ENCODE measurements at places on chromosomes 3 and 15.

GRCh38 chr15:76337696-76338485, 1.3 kb downstream of the ISL2 start:
- no peak for DNase-seq

- no peak for DNase-seq
Measured at GRCh38 chr3:101039285-101039684, 46.1 kb upstream of the ABI3BP start.

- DNase-seq: no peak
Measured at GRCh38 chr3:125670945-125671344, 75.6 kb upstream of the OSBPL11 start.

GRCh38 chr3:117131259-117131658, 421.7 kb downstream of the TUSC7 start:
- no peak for DNase-seq

DNA sequence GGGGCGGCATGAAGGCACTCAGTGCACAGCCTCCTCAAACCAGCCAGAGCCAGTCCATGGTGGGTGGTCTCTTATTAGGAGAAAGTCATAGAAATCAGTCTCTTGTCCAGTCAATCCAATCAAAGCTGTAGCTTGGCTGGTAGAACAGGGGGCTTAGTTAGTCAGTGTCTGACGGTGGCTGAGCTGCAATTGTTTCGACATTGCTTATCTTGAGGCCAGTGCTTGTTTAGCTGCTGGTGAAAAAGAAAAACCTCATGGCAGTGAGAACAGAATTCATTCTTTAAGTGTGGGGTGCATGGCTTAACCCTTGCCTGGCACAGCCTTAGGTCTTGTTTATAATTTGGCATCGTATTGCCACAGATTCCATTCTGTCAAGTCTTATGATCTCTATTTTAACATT, 53.9 kb downstream of the FGD5 start:
- no peak for DNase-seq

DNA sequence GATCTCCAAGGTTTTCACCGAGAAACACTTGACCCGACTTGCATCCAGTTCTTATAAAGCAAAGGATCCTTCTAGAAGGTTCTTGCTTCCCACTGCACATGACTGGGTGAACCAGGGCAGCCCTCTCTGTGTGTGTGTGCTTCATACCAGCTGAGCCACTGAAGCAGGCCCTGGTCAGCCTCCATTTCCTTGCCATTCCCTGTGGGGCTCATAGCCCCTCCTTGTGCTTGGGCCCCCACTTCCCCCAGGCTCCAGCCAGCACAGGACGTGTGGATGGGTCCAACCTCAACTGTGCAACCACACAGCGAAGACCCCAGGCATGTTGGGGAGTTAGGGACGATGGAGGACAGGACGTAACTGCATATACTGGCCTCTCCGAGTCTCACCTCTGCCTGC, 15.5 kb downstream of the KLF15 start:
- DNase-seq: no peak

- DNase-seq: peak; percentile 65
Measured at GRCh38 chr3:46629551-46630517, 17.5 kb downstream of the FAM240A start.

DNA sequence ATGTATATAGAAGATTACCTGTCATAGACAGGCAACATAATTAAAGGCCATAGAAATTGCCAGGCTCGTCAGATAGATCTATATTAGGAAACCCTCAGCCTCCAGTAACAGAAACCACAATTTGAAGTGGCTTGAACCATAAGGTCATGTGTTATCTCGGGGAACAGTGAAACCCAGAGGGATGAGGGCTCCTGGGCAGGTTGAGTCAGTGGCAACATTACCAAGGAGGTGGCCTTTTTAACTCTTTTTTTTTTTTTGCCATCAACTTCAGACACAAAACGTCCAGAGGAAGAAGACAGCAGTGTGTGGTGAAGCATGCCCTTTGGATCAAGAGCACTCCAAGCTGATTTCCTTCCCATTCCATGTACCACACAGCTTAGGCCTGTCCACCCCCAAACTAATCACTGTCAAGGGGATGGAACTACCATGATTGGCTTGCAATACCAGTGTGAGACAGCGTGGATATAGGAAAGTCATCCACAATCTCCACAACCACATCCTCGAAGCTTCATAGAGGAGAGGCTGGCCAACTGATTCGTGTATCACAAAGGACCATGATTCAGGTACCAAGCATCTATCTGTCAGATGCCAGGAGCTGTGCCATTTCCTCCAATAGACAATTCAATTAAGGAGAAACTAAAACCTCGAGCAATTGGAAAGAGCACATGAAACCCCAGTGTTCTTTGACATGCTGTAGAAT, 999 bp upstream of the KIF7 start:
- DNase-seq: no peak

DNA sequence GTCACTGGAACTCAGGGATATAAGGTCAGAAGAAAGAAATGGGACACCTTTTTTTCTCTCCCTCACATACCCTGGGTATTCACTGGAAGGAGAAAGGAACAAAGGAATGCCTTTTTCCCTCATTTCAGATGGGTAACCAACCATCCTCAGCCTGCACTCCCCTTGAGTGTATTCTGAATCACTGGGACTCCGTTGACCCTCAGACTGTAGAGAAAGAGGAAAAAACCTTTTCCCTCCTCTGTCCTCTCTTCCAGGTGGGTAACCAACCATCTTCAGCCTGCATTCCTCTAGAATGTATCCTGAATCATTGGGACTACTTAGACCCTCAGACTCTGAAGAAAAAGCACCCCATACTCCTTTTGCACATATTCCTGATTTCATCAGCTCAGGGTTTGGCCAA, 11.4 kb downstream of the PRR20G start:
- DNase-seq: no peak

- DNase-seq: peak; percentile 63
Measured at GRCh38 chr15:62240121-62241096, 75.3 kb upstream of the C2CD4B start.

DNA sequence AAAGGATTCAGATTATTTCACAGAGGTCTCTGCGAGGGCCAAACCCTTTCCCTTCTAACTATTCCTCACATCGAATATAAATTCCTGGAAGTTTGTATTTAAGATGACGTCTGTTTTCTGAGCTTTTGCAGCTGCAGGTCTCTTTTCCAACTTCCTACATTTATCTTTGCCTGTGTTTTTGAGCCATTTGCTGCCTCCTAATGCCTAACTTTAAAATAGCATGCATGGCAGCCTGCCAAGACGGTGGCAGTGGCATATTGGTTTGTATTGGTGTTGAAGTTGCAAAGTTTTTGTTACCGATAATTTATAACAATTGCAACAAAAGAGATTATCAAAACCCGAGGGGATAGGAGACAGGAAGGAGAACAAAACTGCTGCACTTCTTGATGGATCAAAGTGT, 187.1 kb upstream of the DNAJC19 start:
- DNase-seq: peak; percentile 76

DNA sequence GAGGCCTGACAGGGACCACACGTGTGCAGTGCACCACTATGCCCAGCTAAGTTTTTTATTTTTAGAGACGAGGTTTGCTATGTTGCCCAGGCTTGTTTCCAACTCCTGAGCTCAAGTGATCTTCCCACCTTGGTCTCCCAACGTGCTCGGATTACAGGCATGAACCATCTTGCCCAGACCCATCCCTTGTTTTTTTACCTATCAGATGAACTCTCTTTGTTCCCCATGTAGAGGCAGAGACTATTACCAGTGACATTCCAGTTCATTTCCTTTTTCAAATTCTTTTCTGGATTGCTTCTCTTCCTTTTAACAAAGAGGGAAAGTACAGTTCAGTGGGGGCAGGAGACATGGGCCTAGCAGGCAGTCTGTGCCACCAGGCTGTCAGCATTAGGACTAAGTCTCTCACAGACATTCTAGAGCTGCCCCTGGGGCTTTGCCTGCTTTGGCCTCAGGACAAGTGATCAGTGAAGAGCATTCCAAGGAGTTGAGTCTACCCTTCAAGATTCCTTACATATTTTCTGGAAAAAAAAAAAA, 103.5 kb upstream of the SLC7A14 start:
- DNase-seq: no peak

- no peak for DNase-seq
Measured at GRCh38 chr3:123841476-123842238, 42.5 kb downstream of the MYLK start.

DNA sequence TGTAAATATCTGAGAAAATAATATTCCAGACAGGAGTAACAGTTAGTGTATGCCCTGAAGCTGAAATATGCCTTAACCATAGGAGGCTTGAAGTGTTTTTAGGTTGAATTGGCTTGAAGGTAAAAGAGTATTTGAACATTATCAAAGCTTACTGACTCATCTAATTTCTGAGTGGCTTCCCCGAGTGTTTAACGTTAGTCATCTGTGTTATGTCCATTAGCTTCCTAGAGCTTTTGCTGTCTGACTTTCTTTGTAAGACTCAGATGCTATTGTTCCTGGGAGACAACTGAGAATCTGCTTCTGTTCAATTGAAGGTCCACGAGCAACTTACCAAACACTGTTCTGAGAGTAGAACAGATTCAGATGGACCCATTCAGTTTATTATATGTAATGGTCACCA, 656.8 kb upstream of the NECTIN3 start:
- DNase-seq: no peak

DNA sequence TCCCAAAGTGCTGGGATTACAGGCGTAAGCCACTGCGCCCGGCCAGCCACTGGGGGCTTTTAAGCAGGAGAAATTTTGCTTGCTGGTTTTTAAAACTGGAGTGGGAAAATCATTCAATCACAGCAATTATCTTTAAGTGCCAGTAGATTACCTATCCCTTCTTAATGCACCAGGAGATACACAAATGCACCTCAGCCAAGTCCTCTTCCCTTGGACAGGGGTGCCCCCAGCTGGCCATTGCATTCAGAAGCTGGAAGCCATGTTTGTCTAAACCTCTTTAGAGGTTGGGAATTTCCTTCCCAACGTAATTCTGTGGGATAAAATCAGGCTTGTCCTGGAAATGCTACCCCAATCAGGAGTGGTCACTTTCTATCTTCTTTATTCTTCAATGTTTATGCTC, 26.6 kb downstream of the MIX23 start:
- DNase-seq: no peak

GRCh38 chr15:73329501-73330200, 39.1 kb downstream of the HCN4 start:
- no peak for DNase-seq

- no peak for DNase-seq
Measured at GRCh38 chr15:84010246-84010645, 225.3 kb upstream of the GOLGA6L4 start.

- no peak for DNase-seq
Measured at GRCh38 chr3:170724599-170725280, 138.9 kb upstream of the SLC7A14 start.

DNA sequence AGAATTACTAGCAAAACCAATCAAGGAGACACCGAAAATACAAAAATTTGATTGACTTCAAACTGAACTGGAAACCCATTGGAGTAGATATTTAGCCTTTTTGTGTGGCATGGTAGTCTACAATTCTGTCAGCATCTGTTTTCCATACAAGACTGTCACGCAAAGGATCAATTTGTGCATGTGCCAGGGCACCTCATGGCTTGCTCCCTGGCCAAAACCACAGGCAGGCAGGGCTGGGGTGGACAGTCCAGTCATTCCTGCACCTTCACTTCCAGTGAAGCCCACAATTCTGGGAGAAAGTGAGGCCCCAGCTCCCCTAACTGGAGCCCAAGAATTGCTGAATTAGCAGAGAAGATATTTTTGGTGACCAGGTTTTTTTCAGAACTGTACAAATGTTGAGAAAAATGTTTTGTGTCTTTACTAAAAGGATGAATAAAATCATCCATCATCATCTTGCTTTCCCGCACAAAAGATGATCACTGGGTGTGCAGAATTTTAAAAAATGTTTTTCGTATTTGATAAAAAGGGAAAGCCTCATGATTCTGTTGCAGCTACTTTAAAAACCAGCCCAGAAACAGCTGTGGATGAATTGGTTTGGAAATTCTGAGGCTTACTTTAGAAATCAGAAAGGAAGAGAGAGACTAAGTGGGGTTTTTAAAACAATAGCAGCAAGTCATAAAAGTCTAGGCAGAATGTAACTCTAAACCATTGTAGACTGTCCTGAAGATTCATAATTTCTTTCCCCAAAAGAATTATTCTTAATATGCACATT, 86.4 kb downstream of the PCCB start:
- DNase-seq: no peak

DNA sequence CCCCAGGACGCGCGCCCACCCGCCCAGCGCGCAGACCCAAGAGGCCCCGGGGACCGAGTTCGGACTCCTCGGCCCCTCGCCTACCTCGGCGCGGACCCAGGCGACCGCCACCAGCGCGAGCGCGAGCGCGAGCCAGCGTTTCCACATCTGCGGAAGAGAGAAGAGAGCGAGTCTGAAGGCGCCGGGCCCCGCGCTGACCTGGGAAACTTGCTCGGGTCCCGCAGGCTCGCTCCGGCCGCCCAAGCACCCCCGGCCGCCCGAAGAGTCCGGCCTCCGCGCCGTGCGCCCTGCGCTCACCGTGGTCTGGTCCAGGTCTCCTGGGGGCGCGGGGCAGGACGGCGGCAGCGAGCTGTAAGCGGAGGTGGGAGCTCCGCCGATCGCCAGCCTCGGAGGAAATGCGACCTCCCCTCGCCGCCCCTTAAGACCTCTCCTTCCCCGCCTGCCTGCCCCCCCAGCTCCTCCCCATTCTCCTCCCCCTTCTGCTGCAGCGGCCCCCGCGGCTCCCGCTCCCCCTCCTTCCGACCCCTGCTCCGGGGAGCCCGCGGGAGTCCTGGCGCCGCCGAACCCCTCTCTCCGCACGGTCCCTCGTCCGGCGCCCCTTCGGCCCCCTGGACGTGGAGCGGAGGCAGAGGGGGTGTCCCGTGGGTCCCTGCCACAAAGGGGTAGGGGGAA, at the start of gene FSTL1:
FSTL1 (minus strand) TSS at position 393 of the 672 bp plus-strand sequence; CDS start at position 147, 246 bp downstream.
- DNase-seq: peak; percentile 32

DNA sequence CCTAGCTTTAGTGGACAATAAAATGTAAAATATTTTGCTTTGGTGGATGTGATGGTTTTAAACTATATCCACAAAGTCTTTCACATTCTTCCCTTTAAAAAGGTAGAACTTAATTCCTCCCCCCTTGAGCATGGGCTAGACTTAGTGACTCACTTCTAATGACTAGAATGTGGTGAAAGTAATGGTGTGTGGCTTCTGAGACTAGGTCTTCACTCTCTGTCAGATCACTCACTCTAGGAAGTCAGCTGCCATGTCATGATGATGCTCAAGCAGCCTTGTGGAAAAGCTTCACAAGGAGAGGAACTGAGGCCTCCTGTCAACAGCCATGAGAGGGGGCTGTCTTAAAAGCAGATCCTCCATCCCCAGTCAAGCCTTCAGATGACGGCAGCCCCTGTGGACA, 4.2 kb downstream of the LRRC2 start:
- no peak for DNase-seq

DNA sequence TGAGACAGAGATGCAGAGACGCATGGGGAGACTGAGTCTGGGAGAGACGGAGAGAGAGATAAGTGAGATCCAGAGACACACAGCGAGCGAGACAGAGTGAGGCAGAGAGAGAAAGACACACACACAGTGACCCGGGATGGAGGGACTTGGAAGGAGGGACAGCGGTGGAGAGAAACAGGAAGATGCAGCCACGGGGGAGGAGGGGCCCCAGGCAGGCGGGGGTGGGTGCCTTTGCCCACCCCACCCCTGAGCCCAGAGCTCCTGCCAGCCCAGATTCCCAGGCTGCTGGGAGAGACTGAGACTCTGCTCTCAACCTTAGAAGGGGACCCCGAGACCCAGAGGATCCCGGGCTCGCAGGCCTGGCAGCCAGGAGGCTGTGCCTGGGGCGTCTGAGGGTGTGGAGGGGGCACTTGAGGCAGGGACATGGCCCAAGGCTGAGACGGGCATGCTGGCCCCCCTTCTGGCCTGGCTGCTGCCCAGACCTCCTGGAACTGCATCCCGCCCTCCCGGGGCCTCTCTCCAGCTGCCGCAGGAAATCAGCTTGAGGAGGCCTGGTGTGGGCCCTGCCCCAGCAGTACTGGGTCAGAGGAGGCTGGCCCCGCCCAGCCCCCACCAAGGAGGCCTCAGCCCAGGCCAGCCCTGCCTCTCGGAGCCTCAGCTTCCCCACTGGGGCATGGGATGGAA, 18.1 kb downstream of the H1-8 start:
- peak; percentile 39 for DNase-seq
